Naive thymus-derived CD8-positive, alpha-beta T cell (primary cell): ENCODE measurements at places on chromosomes 13 and 19.

DNA sequence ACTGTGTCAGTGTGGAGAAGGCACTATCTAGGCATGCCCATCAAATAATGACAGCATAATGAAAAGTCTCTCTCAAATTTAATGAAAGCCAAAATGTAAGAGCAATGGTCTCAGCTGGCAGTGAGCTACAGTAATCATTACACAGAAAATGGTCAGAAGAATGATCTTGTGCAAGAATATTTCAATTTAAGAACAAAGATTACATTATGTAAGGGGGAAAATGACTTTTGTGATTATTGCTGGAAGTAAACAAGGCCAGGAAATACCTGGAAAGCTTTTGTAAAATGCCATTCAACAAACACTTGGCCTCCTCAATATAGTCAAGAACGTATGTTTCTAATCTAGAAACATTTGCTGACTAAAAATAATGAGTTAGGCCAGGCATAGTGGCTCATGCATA is 89.1 kb downstream of the CAB39L start:
- H3K27me3 ChIP-seq, result no peaks in the 10 kb centered on the region
- DNase-seq, result no peak
- H3K27ac ChIP-seq, result no peak overlapping the region
- no peaks in the 10 kb centered on the region for H3K4me1 ChIP-seq

DNA sequence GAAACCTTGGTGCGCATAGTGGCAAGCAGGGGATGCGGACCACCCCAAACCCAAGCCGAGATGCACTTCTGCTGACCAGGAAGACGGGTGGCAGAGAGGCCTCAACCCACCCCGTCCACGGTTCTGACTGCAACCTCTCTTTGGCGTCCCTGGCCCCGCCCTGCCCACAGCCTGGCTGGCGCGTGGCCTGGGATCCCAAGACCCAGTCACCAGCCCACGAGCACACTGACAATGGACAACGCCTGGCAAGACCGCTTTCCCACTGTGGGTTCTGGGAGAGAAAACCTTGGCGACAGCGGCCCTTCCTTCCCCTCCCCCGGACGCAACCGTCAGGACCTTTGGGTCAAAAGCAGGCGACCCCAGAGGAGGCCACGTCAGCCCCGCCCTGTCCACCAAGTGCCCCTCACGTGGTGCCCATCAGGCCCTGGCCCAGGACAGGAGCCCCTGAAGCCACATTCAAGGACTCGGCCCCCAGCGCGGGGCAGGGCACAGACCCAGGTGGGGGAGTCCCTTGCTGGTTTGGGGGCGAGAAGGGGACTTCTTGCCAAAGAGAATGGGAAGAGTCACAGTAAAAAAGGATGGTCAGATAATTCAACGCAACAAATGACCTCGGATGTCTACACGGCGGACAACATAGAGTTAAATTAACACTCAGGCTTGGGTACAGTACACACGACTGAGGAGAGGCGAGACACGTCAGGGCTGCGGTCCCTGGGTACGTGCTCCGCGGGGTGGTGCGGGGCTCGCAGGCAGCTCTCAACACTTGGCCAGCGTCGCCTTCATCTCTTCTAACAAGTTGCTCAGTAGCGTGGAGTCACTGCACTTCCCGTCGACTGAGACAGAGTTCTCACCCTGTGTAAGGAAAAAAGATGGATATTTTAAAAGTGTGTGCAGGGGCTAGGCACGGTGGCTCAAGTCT is 5.0 kb downstream of the IZUMO4 start:
- DNase-seq, result no peak
- no peaks in the 10 kb centered on the region for H3K27me3 ChIP-seq
- H3K36me3 ChIP-seq, result peaks cover 20% of the 10 kb centered on the region
- peaks cover 7% of the 10 kb centered on the region for H3K4me1 ChIP-seq

DNA sequence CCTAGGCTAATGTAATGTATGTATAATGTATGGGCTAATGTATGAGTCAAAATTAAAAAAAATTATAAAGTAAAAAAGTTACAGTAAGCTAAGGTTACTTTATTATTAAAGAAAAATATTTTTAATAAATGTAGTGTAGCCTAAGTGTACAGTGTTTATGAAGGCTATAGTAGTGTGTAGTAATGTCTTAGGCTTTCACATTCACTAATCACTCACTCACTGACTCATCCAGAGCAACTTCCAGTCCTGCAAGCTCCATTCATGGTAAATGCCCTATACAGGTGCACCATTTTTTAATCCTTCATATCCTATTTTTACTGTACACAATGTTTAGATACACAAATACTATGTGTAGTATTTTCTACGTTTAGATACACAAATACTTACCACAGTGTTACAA is 1.8 kb upstream of the TMEM272 start:
- peaks cover 7% of the 10 kb centered on the region for H3K4me1 ChIP-seq
- H3K36me3 ChIP-seq, result no peaks in the 10 kb centered on the region
- H3K27ac ChIP-seq, result no peak overlapping the region
- DNase-seq, result no peak
- peaks cover 5% of the 10 kb centered on the region for H3K27me3 ChIP-seq

DNA sequence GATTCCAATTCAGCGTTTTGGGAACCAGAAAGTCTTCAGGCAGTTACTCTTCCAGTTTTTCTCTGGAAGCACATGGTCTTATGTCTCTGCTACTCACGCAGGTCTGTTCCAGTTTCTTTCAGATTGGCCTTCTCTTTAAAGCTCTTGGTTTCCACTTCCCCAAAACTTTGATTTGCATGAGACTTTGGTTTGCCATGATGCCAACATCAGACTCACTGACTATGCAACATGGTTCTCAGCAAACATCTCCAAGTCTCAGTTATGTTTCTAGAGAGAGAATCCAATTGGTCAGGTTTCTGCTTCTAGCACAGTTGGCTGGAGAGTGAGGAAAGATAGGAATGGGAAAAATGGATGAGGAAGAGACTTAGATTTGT is 3.1 kb downstream of the AKAP11 start:
- H3K36me3 ChIP-seq, result no peaks in the 10 kb centered on the region
- peak overlapping the region; percentile 45 for H3K4me3 ChIP-seq
- no peaks in the 10 kb centered on the region for H3K27me3 ChIP-seq
- peaks cover 54% of the 10 kb centered on the region for H3K4me1 ChIP-seq

GRCh38 chr19:19257137-19257536 is 16.0 kb downstream of the TM6SF2 start:
- H3K36me3 ChIP-seq, result no peaks in the 10 kb centered on the region
- H3K4me1 ChIP-seq, result peaks cover 16% of the 10 kb centered on the region
- H3K27me3 ChIP-seq, result peaks cover 44% of the 10 kb centered on the region
- no peak overlapping the region for H3K27ac ChIP-seq

DNA sequence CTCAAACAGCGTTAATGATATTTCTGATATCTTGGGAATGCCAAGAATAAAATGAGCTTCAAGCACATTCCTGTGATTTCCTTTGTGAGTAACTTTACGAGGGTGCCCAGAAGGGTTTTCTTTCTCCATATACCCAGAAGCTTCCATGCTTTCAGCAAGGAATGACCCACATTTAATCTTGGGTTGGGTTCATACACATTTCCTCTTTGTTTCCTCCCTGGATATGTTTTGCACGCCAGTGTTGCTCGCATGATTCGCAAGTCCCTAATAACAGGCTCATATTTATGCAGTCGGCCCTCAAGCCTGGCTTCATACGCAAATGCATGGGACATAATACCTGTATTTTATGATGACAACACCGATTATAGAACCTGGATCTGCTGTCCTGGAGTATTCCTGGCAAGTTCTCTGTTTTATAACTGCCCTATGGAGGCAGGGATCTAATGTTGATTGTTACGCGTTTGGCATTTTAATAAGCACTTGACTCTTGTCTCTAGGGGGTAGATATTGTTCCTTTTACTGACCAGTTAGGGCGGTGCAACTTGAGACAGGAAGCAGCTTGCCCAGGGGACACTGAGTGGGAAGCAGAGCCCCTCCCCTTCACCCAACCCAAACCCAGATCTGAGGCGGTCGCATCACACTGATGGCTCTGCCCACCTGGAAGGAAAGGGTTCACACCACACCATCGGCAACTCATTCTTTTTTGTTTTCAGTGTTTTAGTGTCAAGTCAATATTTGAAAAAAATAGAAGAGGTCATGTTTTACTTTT is 220.4 kb upstream of the SOX1 start:
- H3K27ac ChIP-seq, result no peak overlapping the region
- peaks cover 43% of the 10 kb centered on the region for H3K27me3 ChIP-seq
- H3K4me3 ChIP-seq, result no peak overlapping the region
- no peaks in the 10 kb centered on the region for H3K36me3 ChIP-seq
- no peaks in the 10 kb centered on the region for H3K4me1 ChIP-seq

- peaks cover 3% of the 10 kb centered on the region for H3K36me3 ChIP-seq
- DNase-seq, result no peak
- no peak overlapping the region for H3K4me3 ChIP-seq
- H3K4me1 ChIP-seq, result no peaks in the 10 kb centered on the region
- H3K27ac ChIP-seq, result no peak overlapping the region
These were observed 13.2 kb upstream of the FBXO27 start for GRCh38 chr19:39045506-39045905.

DNA sequence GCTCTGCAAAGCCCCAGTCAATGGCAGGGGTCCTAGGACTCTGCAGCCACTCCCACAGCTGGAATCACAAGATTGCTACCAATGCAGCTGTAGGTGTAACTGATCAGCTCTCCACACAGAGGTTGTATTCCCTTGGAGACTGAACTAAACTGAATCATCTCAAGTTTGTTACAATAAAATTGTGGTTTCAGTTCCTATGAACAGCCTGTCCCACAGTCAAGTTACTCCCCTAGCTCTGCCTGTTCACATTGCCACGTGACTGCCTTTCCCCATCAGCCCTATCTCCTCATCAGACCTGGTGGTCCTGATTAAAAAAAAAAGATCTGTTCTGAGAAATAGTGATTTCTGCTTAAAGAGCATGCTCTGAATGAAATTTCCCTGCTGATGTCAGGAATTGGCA is 287.9 kb upstream of the NBEA start:
- no peaks in the 10 kb centered on the region for H3K4me1 ChIP-seq
- no peaks in the 10 kb centered on the region for H3K36me3 ChIP-seq
- no peaks in the 10 kb centered on the region for H3K27me3 ChIP-seq
- no peak overlapping the region for H3K4me3 ChIP-seq

DNA sequence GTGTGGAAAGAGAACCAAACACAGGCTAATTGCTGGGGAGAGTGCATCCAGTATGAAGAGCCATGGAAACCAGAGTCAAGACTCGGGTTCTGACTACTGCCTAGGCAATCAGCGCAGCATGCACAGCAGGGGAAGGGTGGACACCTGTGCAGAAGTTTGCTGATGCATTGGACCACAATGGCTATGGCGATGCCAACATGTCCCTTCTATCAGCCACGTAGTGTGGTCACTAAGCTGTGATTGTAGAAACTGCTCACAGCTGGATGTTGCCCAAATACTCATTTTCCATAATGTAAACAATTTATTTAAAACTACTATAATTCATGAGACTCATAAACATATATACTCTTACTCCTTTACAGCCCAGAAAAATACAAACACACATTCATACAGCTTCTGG is 1718.2 kb downstream of the EFNB2 start:
- no peaks in the 10 kb centered on the region for H3K27me3 ChIP-seq
- no peaks in the 10 kb centered on the region for H3K36me3 ChIP-seq
- no peak overlapping the region for H3K27ac ChIP-seq
- no peak for DNase-seq
- no peaks in the 10 kb centered on the region for H3K4me1 ChIP-seq

- DNase-seq, result no peak
- H3K4me3 ChIP-seq, result no peak overlapping the region
- no peaks in the 10 kb centered on the region for H3K27me3 ChIP-seq
- H3K36me3 ChIP-seq, result no peaks in the 10 kb centered on the region
- no peaks in the 10 kb centered on the region for H3K4me1 ChIP-seq
- no peak overlapping the region for H3K27ac ChIP-seq
These were observed 22.1 kb upstream of the WDR18 start for GRCh38 chr19:961866-962620.

DNA sequence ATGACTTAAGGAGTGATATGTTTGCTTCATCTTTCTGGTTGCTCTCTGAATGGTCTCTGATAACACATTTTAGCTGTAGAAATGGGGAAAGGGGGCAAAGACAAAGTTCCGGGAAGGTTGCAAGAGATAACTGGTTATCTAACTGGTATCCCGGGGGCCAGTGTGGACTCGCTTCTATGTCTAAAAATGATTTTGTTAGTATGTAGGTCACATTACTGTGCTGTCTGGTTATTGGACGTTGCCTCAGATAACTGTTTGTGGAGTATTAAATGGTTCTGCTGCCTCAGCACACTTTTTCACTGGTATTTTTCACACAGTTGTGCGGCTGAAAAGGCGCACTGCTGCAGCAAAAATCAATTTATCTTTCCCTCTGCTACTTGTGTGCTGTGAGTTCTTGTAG is 63.0 kb upstream of the ZNF536 start:
- no peak overlapping the region for H3K4me3 ChIP-seq
- no peak for DNase-seq
- H3K36me3 ChIP-seq, result no peaks in the 10 kb centered on the region
- H3K4me1 ChIP-seq, result no peaks in the 10 kb centered on the region
- H3K27me3 ChIP-seq, result no peaks in the 10 kb centered on the region

DNA sequence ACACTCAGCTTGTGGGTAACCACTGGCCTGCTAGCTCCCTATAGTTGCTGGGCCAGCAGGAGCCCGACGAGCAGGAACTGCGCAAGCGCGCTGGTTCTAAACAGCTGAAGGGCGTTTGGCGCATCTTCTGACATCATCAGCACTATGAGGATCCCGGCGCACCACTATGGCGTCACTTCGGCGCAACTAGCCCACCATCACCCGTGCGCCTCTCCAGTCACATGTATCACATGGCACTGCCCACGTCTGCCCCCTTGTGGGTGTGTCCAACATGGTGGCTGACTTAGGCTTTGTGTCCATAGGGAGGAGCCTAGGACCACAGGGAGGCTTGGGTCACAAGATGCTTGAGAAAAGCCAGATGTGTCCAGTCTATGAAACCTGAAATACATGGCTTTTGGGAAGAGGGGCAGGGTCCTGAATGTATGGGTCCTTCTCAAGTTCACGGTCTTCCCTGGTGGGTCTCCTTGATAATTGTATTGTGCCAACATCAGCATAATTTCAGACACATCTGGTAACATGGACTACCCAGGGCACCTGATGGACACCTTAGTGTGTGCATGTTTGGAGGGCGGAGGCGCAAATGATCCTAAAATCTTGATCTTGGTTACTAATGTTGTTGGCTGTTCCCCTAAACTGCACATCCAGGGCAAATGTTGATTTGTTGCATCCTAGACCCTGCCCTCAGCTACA is 18.0 kb downstream of the KLK4 start:
- no peak overlapping the region for H3K27ac ChIP-seq
- peaks cover 61% of the 10 kb centered on the region for H3K27me3 ChIP-seq
- H3K4me3 ChIP-seq, result no peak overlapping the region
- no peaks in the 10 kb centered on the region for H3K4me1 ChIP-seq
- no peak for DNase-seq

GRCh38 chr13:20831933-20832332 is 58.2 kb upstream of the EEF1AKMT1 start:
- H3K4me1 ChIP-seq, result peaks cover 10% of the 10 kb centered on the region
- DNase-seq, result no peak
- H3K4me3 ChIP-seq, result no peak overlapping the region
- peaks cover 28% of the 10 kb centered on the region for H3K36me3 ChIP-seq
- H3K27ac ChIP-seq, result no peak overlapping the region

- H3K4me3 ChIP-seq, result no peak overlapping the region
- H3K4me1 ChIP-seq, result no peaks in the 10 kb centered on the region
- no peak for DNase-seq
- no peak overlapping the region for H3K27ac ChIP-seq
- peaks cover 3% of the 10 kb centered on the region for H3K27me3 ChIP-seq
These were observed 306.8 kb downstream of the DCLK1 start for GRCh38 chr13:35824395-35824794.

- H3K36me3 ChIP-seq, result no peaks in the 10 kb centered on the region
- no peak for DNase-seq
- H3K4me3 ChIP-seq, result no peak overlapping the region
- H3K27ac ChIP-seq, result no peak overlapping the region
These were observed 101.5 kb downstream of the CCNA1 start for GRCh38 chr13:36533806-36534205.
